Endothelial cell of umbilical vein (primary cell): ENCODE measurements at places on chromosomes 12 and 14. TPM values are rescaled to one million over a fixed set of nuclear protein-coding genes. Genes with fewer than 3 reads are reported as not detected.

RNASE1 gene
- polyA plus RNA-seq, result 909 and 1,090 TPM in 2 replicates

FAM234B gene
- polyA plus RNA-seq, result 4.9 TPM in 2 replicates

TPPP2 gene
- polyA plus RNA-seq, result not detected in 2 replicates

BATF gene
- not detected in 2 replicates for polyA plus RNA-seq

AMIGO2 gene
- 4.1 and 5.4 TPM in 2 replicates for polyA plus RNA-seq

P3H3 gene
- 70.2 and 75.9 TPM in 2 replicates for polyA plus RNA-seq

CACNA2D4 gene
- 0.58 and 0.67 TPM in 2 replicates for polyA plus RNA-seq

GOLGA3 gene
- polyA plus RNA-seq, result 15.9 and 18.4 TPM in 2 replicates

RHEBL1 gene
- 2.2 and 2.7 TPM in 2 replicates for polyA plus RNA-seq

DAO gene
- not detected in 2 replicates for polyA plus RNA-seq

CLEC1A gene
- 21.2 and 22.0 TPM in 2 replicates for polyA plus RNA-seq

TMEM121 gene
- polyA plus RNA-seq, result 7.7 and 13.1 TPM in 2 replicates

GALNT8 gene
- polyA plus RNA-seq, result 0.03 TPM in 2 replicates

HCAR2 gene
- polyA plus RNA-seq, result not detected in 2 replicates

TTC5 gene
- polyA plus RNA-seq, result 8.8 and 10.9 TPM in 2 replicates

TAS2R42 gene
- not detected in 2 replicates for polyA plus RNA-seq

SERPINA3 gene
- polyA plus RNA-seq, result not detected in 2 replicates

ZC3H10 gene
- 2.6 and 3.0 TPM in 2 replicates for polyA plus RNA-seq

VPS37B gene
- polyA plus RNA-seq, result 39.5 and 43.5 TPM in 2 replicates

SLC17A8 gene
- not detected in 2 replicates for polyA plus RNA-seq

IFNG-AS1 gene
- polyA plus RNA-seq, result not detected in 2 replicates

KERA gene
- polyA plus RNA-seq, result not detected in 2 replicates

KCNJ8 gene
- polyA plus RNA-seq, result not detected in 2 replicates

OTUB2 gene
- polyA plus RNA-seq, result 0.53 and 0.70 TPM in 2 replicates

CRACR2A gene
- polyA plus RNA-seq, result 3.5 and 4.4 TPM in 2 replicates

ARMH4 gene
- polyA plus RNA-seq, result 1.1 TPM in 2 replicates

WDR20 gene
- polyA plus RNA-seq, result 11.9 and 12.2 TPM in 2 replicates

TSHR gene
- not detected in 2 replicates for polyA plus RNA-seq

VPS29 gene
- polyA plus RNA-seq, result 111 and 138 TPM in 2 replicates

OAS1 gene
- polyA plus RNA-seq, result 5.7 and 5.8 TPM in 2 replicates

LAG3 gene
- polyA plus RNA-seq, result 1.3 and 1.8 TPM in 2 replicates

CLEC2A gene
- polyA plus RNA-seq, result not detected in 2 replicates

TECPR2 gene
- 8.9 and 9.4 TPM in 2 replicates for polyA plus RNA-seq

HSP90B1 gene
- 188 and 310 TPM in 2 replicates for polyA plus RNA-seq

FAM222A gene
- polyA plus RNA-seq, result 0.62 and 0.76 TPM in 2 replicates

ACTN1 gene
- 463 and 633 TPM in 2 replicates for polyA plus RNA-seq

ABCD2 gene
- polyA plus RNA-seq, result not detected in 2 replicates
